ENCODE measurements at places on chromosomes 13 and 19.

DNA sequence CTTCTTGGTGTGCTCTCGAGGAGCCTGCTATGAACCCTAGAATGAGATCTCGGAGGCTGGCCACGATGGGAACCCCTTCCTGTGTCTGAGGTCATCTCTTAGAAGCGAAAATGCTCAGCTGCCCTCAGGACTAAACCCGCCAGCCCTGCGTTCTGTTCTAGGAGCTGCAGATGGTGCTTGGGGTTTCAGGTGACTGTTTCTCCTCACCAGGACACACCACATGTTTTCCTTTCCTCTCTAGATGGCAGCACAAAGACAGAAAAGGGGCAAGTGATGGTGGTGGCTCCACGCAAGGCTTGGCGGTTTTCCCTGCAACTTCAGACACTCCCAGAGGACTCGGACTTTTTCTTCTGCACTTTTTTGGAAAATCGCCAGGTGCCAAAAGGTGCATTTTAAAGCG is 60.1 kb downstream of the RNASEH2B start:
- no peak for DNase-seq

DNA sequence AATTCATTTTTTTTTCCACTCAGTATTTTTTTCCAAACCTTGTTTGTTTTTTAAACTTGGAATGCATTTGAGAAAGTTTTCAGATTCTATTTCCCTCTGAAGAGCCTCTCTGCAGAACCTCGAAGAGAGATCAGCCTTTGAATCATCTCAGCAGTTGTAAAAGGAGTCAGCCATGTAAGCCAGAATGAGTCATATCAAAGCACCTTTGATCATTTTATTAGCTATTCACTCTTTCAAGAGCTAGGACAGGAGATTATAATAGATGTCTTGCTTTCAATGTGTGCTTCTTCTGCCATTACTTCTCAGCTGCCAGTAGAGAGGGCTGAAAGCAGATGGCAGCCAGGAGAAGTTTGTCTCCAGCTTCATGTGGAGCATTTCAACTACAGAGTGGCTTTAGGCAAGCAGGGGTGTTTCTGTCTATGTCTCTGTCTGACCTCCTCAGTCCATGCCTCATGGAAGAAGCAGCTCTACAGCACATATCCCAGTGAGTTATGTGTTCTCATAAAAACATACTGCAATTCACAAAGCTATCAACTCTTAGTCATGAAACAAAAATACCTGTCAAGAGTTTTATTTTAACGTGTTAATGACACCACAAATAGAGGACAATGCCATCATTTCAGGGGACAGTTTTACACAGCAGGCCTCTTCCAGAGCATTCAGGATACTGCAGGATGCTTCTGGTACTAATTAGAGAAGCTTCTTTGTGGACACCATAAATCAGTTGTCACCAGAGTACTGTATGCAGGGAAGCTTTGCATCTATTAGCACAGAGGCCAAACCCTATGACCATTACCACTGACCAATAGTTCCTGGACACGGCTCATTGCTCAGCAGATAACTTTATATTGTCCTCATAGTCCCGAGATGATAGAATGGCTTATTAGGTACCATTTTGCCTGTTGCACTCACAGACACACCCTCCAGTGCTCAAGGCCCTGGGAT is 94.3 kb downstream of the NHLRC3 start:
- no peak for DNase-seq

- no peak for DNase-seq
Observed at GRCh38 chr19:52494518-52494917, 33.0 kb upstream of the ZNF808 start.

DNA sequence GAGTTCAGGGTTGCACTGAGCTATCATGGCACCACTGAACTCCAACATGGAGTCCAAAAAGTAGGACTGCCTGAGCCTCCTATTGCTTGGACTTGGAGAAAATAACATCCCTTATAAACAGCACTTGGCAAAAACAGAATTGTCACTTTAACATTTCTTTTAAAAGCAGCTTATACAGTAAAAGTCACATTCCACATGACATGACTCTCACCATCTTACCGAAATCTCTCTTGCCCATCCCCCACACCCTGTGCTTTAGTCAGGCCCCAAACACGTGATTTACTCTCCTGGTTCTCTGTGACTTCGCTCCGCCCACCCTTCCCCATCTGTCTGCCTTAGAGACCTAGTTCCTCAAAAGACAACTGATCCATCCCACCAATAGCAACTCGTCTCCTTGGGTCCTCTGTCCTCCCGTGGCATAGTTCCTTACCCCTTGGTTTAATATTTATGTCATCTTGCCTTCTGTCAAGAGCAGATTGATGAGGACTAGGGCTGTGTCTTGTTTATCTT is 4.6 kb downstream of the SAFB start:
- no peak for DNase-seq

DNA sequence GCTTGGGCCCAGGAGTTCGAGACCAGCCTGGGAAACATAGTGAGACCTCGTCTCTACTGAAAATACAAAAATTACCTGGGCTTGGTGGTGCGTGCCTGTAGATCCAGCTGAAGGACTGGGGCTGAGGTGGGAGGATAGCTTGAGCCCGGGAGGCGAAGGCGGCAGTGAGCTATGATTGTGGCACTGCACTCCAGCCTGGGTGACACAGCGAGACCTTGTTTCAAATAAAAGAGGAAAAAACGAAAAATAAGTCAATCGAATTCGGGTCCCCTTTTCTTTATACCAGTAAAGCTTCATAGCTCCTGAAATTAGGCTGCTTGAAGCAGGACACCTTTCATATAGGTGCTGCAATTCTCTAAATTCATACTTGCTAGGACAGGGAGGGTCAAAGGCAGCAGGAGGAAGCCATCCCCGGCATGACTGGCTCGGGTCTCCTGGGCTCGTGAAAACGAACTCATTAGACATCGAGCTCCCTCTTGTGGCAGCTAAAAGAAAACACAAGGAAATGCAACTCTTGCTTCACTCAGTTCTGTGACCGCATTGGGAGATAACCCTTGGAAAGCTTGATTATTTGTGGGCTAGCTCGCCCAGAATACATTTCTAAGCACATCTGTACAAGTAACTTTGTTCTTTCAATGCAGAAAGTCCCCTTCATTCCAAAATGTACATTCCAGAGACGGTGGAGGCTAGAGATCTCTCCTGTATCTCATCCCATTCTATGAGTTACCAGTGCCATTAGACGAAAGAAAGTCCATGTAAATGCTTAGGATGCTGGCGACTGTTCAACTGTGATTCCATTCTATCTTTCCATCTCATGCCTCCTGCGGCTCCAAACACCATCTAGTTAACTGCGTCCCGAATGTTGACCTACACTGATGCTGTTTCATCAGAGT is 16.8 kb downstream of the FPR2 start:
- DNase-seq: no peak
